ENCODE measurements at places on chromosomes 7 and 10.

DNA sequence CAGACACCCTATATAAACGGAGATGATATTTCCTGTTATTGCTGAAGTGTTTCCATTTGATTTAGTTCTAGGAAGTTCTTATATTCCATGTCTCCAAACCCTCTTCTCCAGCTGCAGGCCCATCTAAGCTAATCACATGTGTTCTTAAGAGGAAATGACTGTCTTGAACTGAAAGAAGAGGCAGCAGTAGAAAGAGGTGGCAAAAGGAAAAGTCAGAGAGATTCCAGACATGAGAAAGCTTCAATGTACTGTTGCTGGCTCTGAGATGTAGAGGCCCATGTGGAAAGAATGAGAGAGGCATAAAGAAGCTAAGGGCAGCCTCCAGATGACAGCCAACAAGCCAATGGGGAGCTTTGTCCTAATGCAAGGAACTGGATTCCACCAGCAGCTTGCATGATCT, 287.2 kb downstream of the GFRA1 start:
- DNase-seq, result no peak

DNA sequence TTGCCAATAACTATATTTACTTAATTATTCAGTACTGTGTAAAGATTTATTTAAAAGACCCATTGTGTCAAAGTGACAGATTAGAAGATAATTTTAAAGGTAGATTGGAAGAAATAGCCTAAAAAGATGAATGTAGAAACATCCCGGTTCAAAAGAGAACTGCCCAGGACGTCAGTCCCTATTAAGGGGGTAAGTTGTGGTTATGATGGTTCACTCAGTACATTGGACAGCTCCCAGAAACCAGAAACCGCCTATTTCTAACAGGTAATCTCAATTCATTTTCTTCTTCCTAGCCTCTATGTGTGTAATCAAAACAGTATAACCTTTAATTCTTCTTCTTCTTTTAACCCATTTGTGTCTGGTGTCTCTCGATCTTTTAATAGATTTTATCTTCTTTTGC, 1.5 kb upstream of the FERD3L start:
- peak; percentile 18 for DNase-seq

GRCh38 chr7:17234030-17234397, 64.4 kb upstream of the AHR start:
- no peak for DNase-seq

DNA sequence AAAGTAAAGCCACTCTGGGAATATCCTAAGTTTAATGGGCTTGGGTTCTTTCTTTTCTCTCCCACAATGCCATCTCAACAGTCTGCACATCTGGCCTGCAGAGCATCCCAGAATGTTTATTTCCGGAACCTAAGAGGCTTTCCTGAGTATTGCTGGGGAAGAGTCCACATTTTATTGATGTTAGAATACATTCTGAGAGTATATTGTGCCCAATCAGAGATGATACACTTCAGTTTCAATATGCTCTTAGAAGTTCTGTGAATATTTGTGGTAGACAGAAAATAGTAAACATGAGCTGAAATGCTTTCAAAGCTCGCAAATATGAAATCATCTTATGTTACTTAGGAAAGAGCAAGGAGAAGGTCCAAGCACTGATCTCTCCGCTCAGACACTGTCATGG, 200.6 kb downstream of the TWIST1 start:
- no peak for DNase-seq

Data from right renal pelvis (tissue), 4 donors.